ENCODE measurements at places on chromosomes 16 and 17.

GRCh38 chr17:28346746-28347246, 10.5 kb downstream of the POLDIP2 start:
- no peak for DNase-seq

DNA sequence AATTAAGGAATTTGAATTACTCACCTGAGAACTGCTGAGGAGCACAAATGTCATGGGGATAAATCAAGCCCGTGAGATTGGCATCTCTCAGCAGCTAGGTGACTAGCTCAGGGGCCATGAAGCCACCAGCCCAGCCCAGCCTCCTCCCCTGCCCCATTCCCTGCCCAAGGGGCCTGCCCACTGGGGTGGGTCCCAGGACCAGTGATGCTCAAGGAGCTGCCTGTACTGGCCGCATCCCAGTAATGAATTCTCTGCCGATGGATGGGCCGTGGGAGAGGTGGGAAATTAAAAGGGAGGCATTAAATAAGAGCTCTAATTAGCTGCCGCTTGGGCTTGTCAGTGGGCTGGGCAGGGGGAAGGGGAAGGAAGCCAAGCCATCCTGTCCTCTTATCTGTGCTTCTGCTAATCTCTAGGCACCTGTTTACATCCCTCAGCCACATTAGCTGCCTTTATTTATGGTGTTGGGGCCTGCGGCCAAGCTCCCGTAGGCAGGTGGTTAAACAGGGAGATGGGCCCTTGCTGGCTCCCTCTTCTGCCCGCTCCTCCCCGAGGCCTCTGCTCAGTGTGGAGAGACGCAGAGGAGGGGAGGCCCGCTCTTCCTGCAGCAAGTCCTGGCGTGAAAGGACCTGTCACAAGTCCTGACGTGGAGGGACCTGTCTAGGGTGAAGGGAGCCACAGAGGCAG, 48.8 kb downstream of the PIPOX start:
- no peak for DNase-seq

GRCh38 chr16:77599793-77600415, 122.4 kb upstream of the NUDT7 start:
- DNase-seq: no peak

DNA sequence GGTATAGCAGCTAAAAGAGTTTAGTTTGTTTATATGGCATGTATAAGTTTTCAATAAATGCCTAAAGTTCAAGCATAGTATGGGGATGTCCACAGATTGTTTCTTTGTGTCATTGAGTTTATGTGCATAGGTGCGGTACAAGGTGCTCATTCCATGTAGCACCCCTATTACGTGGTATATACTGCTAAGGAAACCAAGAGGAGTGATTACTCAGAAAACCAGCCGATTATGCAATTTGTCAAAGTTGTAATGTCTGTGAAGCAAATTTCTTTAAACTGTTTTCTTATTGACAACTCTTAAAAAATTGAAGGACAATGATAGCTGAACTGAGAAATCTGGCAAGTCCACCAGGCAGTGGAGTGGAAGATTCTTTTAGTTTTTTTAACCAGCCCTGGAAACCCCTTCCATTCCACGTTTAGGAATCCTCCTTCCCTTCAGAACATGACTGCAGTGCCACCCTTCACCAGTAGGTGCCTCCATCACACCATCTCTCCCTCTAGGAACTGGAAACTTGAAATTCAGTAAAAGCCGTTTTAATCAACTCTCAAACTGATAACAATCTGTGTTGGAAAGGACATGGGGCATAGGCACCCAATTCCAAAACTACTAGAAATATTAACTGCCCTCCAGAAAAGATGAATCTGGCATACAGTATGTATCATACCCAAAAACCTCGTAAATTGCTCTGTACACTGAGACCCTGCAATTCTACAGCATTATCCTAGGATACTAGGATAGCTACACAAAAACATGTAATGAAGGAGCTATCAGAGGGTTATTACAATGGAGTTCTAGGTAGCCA, 43.5 kb downstream of the REXO5 start:
- DNase-seq: no peak

Data from Right ventricle myocardium inferior (tissue), 1 donor.